ENCODE measurements at places on chromosomes 6 and 20. TPM values are rescaled to one million over a fixed set of nuclear protein-coding genes. Genes with fewer than 3 reads are reported as not detected.

The PNLDC1 gene
- 1.2 TPM for total RNA-seq

The PAK5 gene
- not detected for total RNA-seq

GRCh38 chr6:82571455-82571854 lies 207.8 kb downstream of the TPBG start:
- DNase-seq: no peak

DNA sequence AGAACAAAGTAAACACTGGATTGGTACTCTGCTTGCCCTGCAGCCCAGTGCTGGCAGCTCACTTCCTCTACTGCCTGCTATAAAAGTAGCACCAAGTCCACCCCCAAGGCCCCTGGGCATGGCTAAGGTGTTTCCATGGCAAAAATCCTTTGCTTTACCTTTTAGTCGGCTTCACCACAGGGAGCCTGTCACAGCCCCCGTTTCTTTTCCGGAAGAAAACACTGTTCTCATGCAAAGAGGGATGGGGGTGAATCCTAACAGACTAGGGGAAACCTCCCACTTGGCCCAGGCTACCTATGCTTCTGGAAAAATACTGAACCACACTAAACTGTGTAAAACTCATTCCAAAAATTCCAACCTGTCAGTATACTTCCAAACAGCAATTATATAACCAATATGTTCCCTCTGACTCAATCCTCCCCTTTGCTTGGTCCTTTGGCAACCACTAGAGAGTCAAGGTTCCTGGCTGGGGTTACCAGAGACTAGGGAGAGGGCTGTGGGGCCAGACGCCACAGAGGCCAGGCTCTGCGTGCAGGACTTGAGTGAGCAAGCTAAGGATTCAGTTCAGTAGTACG lies 16.1 kb downstream of the PPIL1 start:
- DNase-seq: no peak

The KCNK15 gene
- total RNA-seq: not detected

The FOXS1 gene
- not detected for total RNA-seq

The RIPPLY2 gene
- not detected for total RNA-seq

- no peak for DNase-seq
These were observed 43.6 kb downstream of the CDYL start for GRCh38 chr6:4819706-4820283.

GRCh38 chr6:8429821-8430220 lies 5.5 kb downstream of the SLC35B3 start:
- DNase-seq: no peak

DNA sequence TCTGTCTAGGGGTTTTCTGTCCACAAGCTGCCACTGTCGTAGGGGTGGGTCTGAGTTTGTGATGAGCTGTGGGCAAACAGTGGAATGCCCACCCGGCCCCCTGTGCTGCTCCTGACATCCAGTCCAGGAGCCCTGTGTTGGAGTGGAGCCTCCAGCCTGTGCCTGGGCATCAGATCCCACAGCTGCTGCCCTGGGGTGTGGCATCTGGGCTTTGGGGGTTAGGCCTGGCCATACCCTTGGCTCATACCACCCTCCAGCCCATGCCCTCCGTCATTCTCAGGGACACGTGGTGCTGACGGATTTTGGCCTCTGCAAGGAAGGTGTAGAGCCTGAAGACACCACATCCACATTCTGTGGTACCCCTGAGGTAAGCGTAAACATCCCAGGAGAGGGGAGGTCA lies 12.9 kb downstream of the SGK2 start:
- no peak for DNase-seq

- DNase-seq: no peak
These were observed 59.8 kb downstream of the SHPRH start for GRCh38 chr6:145904391-145904790.

DNA sequence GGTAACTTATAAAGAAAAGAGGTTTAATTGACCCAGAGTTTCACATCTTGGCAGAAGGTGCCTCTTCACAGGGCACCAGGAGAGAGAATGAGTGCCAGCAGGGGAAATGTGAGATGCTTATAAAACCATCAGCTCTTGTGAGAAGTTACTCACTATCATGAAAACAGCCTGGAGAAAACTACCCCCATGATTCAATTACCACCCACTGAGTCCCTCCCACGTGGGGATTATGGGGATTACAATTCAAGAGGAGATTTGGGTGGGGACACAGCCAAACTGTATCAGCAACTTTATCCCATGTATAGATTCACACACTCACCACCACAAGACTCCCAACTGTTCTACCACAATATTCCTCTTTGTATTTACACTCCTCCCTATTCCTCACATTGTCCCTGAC lies 10.6 kb downstream of the PDSS2 start:
- DNase-seq: no peak
